ENCODE measurements at places on chromosomes 7 and 10. TPM values are rescaled to one million over a fixed set of nuclear protein-coding genes. Genes with fewer than 3 reads are reported as not detected.

GRCh38 chr10:70780370-70780760 lies 4.8 kb downstream of the TBATA start:
- no peak for DNase-seq

DNA sequence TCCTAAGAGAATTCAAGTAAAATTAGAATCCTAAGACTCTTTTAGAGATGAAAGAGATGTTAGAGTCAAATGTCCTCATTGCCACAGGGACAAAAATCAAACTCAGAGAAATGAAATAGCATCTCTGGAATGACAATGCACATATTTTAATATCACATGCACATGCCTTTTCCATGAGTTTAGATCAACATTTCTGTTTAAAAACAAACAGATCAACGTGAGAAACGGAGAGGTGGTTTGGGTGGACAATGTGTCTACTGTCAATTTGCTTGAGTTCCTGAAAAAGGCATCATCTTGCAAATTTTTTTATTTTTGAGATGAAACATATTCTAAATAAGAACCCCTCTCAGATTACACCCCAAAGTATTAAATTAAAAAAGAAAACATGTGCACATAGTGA lies 130.0 kb downstream of the CHRM2 start:
- no peak for DNase-seq

DNA sequence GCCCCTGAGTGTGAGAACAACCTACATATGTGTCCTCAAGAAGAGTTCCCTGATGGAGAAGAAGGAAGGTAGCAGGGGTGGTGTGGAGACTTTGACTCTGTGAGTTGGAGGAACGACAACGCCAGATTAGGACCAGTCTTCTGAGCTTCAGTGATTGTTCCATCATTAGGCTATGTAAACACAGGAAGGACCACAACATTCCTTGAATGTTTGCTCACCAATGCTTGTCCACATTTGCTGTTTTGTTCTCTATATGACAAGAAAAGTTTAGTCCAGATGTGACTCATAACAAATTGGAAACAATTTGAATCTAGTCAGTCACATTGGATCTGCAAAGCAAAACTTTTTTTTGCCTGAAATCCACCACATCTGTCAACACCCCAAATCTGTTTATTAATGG lies 62.7 kb downstream of the ENTPD1 start:
- DNase-seq, result no peak

- no peak for DNase-seq
Measured at GRCh38 chr10:34538281-34538829, 276.7 kb downstream of the PARD3 start.

- DNase-seq, result no peak
Measured at GRCh38 chr10:17344206-17344605, 110.2 kb downstream of the ST8SIA6 start.

The DKK1 gene
- not detected for total RNA-seq

The RBM33 gene
- 78.9 TPM for total RNA-seq

The SPDYE18 gene
- total RNA-seq, result 0.44 TPM

Measured in activated T-helper 1 cell treated with anti-CD3 and anti-CD28 coated beads, Interleukin-12 subunit alpha, Interleukin-12 subunit beta, Interleukin-2, Interleukin-4 antibody, amounts not matched to agents 30 ng/mL and 10 ng/mL and 1 ng/mL, durations not matched to agents 14 hours and 24 hours and 36 hours (primary cell).